Hepatocyte (in vitro differentiated cells): ENCODE measurements at places on chromosomes 4 and X.

DNA sequence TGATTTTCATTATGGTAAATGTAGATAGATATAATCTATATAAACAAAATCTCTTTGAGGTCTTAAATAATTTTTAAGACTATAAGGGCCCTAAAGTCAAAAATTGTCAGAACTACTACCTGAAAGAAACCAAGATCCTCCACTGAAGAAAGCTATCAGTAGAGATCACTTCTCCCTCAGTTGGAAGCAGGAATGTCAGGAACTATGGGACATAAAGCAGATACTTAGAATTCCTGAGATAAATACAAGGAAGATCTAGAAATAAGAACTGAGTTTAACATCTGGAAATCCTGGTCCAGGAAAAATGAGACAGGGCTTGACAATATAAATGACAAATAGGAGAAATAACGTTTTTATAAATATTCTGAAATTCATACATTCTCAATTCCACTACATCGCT, 97.2 kb downstream of the ADAMTS3 start:
- no peak overlapping the region for H3K4me3 ChIP-seq
- no peaks in the 10 kb centered on the region for H3K36me3 ChIP-seq
- H3K27me3 ChIP-seq = no peaks in the 10 kb centered on the region
- no peaks in the 10 kb centered on the region for H3K4me1 ChIP-seq
- DNase-seq = no peak
- H3K27ac ChIP-seq = no peak overlapping the region

DNA sequence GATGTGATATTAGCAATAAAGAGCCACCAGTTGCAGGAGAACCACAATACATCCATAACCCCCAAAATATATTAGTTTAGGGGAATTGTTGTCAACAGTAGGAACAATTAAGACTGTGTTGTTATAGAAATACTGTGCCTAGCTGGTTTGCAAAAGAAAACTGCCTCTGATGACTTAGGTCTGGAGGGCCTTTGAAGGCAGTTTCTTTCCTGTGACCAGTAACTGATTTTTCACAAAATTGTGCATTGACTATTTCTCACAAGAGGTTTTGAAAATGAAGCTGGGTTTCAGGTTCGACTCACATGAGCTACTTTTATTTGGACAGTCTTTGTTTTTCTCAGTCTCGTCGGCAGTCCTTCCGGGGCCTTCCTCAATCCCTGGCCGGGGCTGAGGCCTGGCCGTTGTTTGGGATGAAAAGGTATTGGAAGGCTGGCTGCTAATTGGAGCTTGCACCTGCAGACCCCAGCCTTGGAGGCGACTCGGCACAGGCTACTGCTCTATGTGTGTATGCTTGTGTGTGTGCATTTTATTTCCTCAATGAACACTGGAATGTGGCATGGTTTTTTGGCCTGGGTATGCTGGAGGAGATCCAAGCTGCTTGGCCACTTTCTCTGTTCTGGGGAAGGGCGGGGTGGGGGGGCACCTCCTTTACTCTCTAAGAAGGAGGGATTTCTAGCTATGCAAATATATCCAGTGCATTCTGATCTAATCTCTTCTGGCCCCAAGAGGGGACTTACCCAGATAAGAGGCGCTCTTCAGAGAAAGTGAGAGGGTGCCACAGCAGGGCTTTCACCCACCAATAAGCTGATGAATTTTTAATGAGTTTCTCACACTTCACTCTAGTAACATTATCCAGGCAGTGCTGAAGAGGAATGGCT, 49.5 kb upstream of the LNX1 start:
- H3K36me3 ChIP-seq = no peaks in the 10 kb centered on the region
- H3K27me3 ChIP-seq = no peaks in the 10 kb centered on the region
- no peak for DNase-seq
- H3K27ac ChIP-seq = no peak overlapping the region
- no peak overlapping the region for H3K4me3 ChIP-seq
- peaks cover 18% of the 10 kb centered on the region for H3K4me1 ChIP-seq

- no peaks in the 10 kb centered on the region for H3K27me3 ChIP-seq
- H3K4me1 ChIP-seq = no peaks in the 10 kb centered on the region
- no peaks in the 10 kb centered on the region for H3K36me3 ChIP-seq
- H3K4me3 ChIP-seq = no peak overlapping the region
- no peak overlapping the region for H3K27ac ChIP-seq
Observed at GRCh38 chr4:109665783-109666485, 37.3 kb downstream of the CASP6 start.

GRCh38 chrX:70338290-70338689, 48.4 kb downstream of the KIF4A start:
- no peak overlapping the region for H3K27ac ChIP-seq
- no peaks in the 10 kb centered on the region for H3K36me3 ChIP-seq
- no peak overlapping the region for H3K4me3 ChIP-seq
- DNase-seq = no peak
- H3K27me3 ChIP-seq = no peaks in the 10 kb centered on the region

GRCh38 chrX:9953396-9953795, 13.8 kb upstream of the CLDN34 start:
- no peak for DNase-seq
- H3K4me1 ChIP-seq = no peaks in the 10 kb centered on the region
- no peak overlapping the region for H3K4me3 ChIP-seq
- no peaks in the 10 kb centered on the region for H3K27me3 ChIP-seq

DNA sequence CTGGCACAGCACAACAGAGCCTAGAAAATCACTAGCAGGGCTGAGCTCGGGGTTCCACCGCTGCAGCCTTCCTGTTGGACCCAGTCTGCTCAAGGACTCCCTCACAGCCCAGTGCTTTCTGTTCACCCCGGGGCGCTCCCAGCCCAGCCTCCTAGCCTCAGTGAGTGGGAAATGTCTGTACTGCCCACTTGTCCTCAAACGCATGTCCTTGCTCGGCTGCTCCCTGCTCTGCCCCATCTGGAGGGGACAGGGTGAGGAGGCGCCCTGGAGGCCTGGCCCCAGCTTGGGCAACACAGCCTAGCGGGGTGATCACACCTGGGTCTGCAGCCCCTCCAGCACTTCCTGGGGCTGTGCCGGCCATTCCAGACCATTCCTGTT, 11.9 kb upstream of the CCNQ start:
- H3K4me3 ChIP-seq = no peak overlapping the region
- no peak overlapping the region for H3K27ac ChIP-seq
- H3K4me1 ChIP-seq = no peaks in the 10 kb centered on the region
- no peaks in the 10 kb centered on the region for H3K27me3 ChIP-seq
- H3K36me3 ChIP-seq = no peaks in the 10 kb centered on the region
- no peak for DNase-seq
